ENCODE measurements at places on chromosomes 16 and 17.

GRCh38 chr17:48492401-48493298, 38.2 kb downstream of the HOXB1 start:
- DNase-seq, result peak; percentile 39

GRCh38 chr16:68355447-68356248, 44.8 kb downstream of the PRMT7 start:
- DNase-seq, result no peak

- DNase-seq, result no peak
Measured at GRCh38 chr16:81608523-81609209, 164.1 kb downstream of the CMIP start.

- no peak for DNase-seq
Measured at GRCh38 chr16:15897121-15897780, 8.8 kb upstream of the CEP20 start.

DNA sequence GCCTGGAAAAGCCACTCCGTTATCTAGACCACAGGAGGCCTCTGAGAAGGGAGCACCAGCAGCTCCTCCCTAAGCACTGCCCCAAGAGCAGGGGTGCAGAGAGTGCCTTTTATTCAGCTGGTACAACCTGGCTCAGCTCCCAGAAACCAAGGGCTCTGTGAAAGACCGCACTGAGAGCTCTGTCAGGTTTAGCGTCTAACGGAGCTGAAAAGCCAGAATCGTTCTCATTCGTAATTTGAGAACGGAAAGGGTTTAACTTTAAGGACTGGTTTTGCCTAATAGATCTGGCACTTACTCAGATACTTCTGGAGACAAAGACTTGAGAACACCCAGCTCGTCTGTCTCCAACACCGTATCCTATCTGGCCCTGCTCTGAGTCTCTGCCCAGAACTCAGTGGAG, 13.5 kb downstream of the MPG start:
- DNase-seq, result no peak

GRCh38 chr17:77498791-77499698, 358.3 kb downstream of the SEC14L1 start:
- no peak for DNase-seq

Measured in activated gamma-delta T cell treated with anti-CD3 and anti-CD28 coated beads, Interleukin-2, amount 50 U/mL, for 16 hours (primary cell).